Activated CD8-positive, alpha-beta memory T cell treated with anti-CD3 and anti-CD28 coated beads, Interleukin-2, amount 50 U/mL, for 4 hours (primary cell): ENCODE measurements at places on chromosomes 11 and 22.

GRCh38 chr11:119691701-119692539 lies 37.1 kb downstream of the NECTIN1 start:
- no peak for DNase-seq

DNA sequence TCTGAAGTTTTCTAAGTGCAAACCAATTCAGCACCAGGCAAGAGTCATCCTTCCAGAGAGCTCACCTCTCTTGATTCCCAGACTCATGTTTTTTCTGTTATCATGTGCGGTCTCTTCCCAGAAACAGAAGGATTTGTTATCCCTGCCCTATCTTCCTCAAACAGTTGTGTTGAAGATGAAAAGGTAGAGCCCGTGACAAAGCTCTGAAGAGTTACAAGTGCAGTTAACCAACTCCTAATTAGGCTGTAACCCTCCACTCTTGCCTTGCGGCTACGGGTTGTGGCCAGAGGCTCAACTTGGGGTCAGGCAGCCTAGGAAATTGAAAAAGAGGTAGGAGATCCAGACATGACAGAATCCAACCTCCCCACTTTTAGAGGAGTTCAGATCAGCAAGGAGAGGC lies 76.2 kb upstream of the CADM1 start:
- no peak for DNase-seq

DNA sequence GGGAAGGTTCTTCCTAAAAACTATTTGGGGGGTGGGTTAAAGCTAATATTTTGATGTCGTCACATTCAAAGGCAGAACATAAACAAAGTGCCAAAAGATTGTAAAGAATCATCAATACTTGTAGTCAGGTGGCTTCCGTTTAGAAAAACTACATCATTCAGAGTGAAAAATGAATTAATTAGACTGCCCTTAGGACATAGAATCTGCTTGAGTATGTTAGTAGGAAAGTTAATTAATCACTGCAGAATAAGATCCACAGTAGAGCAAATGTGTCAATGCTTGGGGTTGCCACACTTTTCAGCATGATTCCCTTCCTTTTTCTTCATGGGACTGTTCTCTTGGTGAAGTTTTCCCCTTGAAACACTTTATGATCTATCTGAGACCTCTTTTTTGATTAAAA lies 166.8 kb upstream of the MTNR1B start:
- DNase-seq: no peak

DNA sequence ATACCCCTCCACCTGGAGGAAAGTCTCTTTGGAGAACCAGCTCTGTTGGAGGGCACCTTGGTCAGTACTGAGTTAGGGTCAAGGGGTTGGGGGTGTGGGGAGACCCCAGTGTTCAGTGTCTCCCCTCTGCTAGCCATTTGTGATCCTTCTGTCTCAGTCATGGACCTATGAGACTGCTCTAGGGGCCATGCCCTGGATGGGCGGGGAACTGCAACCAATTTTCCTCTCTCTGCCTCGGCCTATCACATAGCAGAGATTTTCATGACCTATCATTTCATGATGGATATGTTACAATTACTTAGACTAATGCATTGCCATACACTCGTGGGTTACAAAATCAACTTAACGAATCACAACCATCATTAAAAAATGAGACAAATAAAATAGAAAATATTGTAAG lies 7.4 kb downstream of the OTOG start:
- no peak for DNase-seq

- no peak for DNase-seq
Observed at GRCh38 chr11:75481223-75481921, 44.4 kb downstream of the GDPD5 start.

DNA sequence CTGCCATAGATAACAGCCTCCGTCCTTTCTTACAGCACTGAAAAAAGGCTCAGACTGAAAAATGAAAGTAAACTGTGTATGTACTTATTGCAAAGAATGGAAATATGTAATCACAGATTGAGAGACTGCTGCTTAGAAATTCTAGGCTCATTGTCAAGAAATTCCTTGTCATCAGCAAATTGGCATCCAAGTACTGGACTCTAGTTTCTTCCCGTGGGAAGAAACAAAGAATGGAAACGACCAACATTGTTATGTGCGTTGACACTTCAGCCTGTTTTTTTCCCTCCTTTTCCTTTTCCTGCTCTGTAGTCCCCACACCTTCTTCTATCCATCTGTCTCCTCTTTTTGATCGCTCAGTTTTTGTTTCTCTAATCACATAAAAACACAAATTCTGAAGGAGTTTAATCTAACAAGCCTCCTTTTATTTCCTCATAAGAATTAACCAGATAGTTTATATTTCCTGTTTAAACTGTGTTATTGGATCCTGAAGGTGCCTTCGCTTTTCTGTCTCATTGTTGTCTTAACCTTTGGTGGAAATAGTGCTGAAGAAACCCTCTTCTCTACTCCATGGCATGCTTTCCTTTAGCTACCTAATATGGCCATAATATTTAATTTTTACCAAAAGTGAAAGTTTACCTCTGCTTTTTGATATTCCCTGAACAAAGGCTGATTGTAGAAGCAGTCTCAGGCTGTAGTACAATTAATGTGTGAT lies 20.0 kb upstream of the CASP12 start:
- no peak for DNase-seq

GRCh38 chr11:116499396-116500003 lies 273.3 kb downstream of the BUD13 start:
- no peak for DNase-seq

DNA sequence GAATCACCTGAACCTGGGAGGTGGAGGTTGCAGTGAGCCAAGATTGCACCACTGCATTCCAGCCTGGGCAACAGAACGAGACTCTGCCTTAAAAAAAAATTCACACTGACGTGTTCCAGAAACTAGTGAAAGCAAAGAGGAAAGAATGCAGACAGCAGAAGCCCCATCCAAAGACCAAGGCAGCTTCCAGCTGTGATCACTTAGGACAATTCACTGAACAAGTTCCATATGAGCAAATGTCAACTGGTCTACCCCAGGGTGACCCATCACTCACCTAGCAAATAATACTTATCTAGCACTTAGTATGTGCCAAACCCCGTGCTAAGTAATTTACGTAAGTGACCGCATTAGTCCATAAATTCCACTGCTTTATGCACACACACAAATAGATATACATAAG lies 138.9 kb downstream of the LARGE1 start:
- no peak for DNase-seq

DNA sequence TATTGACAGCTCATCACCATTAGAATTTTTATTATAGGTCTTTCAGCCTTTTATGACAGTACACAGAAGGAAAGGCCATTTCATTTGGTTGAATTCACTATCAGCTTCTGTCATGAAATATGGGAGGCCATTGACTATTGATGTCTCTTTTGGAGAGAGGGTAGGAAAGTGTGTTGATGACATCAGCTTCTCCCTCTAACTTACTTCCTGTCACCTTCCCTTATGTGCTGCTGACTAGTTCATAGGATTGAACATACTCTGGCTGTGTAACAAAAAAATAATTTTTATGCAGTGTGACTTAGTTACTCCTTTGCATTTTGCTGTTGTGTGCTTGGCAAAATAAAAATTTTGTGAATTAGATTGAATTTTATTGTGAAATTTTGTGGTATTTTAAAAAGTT lies 769.2 kb downstream of the METTL15 start:
- DNase-seq: no peak

GRCh38 chr11:11313426-11313825 lies 39.6 kb downstream of the CSNK2A3 start:
- no peak for DNase-seq

GRCh38 chr22:29306175-29306834 lies at the start of gene GAS2L1:
TSS of gene GAS2L1 (plus strand) at chr22:29306650. CDS start at chr22:29308106, 1,456 bp downstream.
- peak; percentile 38 for DNase-seq

GRCh38 chr22:20392983-20393704 lies 807 bp upstream of the ZNF74 start:
- DNase-seq: no peak

GRCh38 chr11:127393460-127393997 lies 393.0 kb upstream of the KIRREL3 start:
- DNase-seq: no peak

DNA sequence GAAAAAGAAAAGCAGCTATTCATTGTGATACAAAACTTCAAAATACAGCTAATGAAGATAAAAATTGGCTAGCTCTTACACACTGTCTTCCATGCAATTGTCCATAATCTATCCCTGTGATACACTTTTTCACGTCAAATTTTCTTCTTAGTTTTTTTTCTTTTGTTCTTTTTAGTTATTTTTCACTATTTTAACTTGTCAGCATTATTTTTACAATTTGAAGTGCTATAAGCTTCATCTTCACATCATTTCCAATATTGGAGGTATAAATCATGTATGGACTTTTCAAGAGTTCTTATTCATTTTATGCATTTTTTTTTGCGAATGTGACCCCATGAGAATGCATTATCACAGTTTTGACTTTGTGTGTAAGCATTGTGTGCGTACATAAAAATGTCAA lies 4.1 kb downstream of the OR5B17 start:
- no peak for DNase-seq

DNA sequence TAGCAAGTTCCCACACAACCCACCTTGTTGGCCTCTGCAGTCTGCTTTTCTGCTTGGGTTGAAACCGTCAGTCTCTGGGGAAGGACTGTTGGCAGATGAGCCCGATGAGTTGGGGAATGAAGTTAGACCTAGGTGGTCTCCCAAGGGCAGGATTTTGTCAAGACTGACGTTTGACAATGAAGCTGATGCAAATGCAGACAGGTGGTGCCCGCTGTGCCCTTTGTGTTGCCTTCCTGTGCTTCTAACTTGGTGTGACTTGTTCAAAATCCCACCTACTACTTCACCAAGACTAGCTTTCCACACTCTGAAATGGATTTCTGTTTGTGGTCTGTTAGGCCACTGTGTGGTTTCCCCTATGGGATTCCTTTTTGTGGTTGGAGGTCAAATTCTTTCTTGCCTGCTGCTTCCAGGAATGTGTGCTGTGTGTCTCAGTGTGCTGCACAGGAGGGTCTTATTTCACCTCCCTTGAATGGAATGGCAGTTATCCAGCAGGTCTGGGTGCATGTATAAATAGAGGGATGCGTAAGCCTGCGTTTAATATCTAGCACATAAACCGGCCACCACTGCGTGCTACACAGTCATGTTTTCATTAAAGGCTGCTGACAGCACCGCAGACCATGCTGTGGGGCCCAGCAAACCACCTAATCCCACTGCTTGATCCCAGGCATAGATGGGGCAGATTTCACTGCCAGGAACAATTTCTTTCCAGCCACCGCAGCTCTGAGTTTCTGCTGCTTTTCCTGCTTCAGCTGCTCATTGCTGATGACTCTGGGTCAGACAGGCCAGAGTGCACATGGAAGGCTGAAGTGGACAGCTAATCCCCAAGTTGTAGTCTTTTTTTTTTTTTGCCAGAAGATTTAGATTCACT lies 44.8 kb downstream of the ADAMTS8 start:
- DNase-seq: no peak

DNA sequence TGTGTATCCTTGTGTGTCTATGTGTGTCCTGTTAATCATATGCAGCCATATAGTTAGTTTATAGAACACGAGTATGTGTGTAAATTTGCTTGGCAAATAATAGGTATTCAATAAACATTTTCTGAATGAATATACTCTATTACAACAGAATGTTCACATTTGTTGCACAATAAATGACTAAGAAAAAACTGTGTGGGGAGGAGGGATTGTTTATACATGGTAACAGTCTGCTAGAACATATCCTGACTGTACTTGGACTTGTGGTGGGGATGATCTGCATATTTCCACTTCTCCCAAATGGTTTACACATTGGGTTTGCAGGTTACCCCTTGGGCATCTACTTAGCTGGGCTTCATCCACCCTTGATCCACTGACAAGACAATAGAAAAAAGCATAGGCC lies 194.6 kb downstream of the INSC start:
- no peak for DNase-seq

DNA sequence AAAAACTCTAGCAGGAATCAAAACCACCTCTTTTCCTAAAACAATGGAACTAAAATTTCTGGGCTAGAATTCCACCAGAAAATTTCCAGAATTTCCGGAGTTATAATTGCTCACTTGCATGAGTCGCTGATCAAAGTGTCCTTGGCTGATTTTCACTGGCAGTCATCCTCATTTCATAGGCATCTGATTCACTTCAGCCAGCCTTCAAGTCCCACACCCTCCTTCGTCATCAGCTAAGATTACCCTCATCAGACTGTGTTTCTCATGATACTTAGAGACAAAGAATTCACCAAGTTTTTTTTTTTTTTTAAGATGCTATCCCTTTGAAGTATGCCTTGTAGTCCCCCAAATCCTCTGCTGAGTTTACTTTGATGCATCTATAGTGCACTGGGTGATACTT lies 71.5 kb upstream of the RAB38 start:
- DNase-seq: no peak

GRCh38 chr11:11075515-11076171 lies 217.8 kb upstream of the ZBED5 start:
- DNase-seq: no peak
